ENCODE measurements at places on chromosomes 16 and 17. TPM values are rescaled to one million over a fixed set of nuclear protein-coding genes. Genes with fewer than 3 reads are reported as not detected.

The MYL4 gene
- total RNA-seq = 1.1 TPM

The CLUH gene
- 46.6 TPM for total RNA-seq

The SLC5A10 gene
- total RNA-seq = 0.25 TPM

The KRT25 gene
- not detected for total RNA-seq

The CEP112 gene
- total RNA-seq = 16.9 TPM

The PPL gene
- 36.8 TPM for total RNA-seq

The FOXO3B gene
- 21.3 TPM for total RNA-seq

The SMIM36 gene
- total RNA-seq = not detected

Data from mesothelial cell of epicardium (in vitro differentiated cells).